ENCODE measurements at places on chromosomes 7 and 10.

DNA sequence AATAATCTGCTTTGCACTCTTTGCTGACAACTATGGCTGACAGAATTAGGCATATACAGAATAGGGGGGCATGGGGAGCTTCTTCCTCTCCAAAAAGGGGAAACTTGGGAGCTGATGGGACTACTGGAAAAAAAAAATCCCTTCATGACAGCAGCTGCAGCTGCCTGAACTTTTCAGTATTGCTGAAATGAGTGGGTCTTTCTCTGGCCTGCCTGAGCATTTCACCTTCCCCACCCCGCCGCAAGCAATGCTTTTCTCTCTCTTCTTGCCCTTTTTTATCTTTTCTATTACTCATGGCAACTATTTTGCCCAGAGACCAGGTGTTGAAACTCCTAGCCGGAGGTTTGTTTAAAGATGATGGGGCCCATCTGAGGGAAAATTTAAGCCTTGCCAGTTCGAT lies 244.9 kb downstream of the SEMA3D start:
- DNase-seq: no peak

GRCh38 chr10:74063256-74063655 lies 65.3 kb downstream of the VCL start:
- DNase-seq: no peak

DNA sequence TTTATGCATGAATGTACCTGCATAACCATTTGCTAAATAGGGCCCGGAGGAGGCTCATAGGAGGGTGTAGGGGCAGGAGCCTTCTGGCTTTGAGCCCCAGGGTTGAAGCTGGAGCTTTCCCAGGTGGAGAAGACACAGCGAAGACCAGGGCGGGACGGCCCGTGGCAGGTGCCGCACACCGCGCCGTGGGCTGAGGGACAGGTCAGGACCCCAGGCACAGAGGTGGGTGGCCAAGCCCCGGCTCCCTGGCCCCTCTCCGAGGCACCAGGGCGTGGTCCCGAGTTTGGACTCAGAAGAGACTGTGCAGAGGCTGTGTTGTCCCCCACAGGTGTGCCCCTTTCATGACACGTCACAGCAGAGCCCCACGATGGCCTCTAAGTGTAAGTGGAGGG lies 56.5 kb downstream of the PWWP2B start:
- DNase-seq: no peak

GRCh38 chr7:73879977-73880681 lies 19.2 kb downstream of the TMEM270 start:
- DNase-seq: no peak

GRCh38 chr10:53357587-53357986 lies 585.0 kb upstream of the MBL2 start:
- DNase-seq: no peak

Measured in 8988T (cell line).